Activated CD8-positive, alpha-beta memory T cell treated with anti-CD3 and anti-CD28 coated beads for 1 hour (primary cell): ENCODE measurements at places on chromosomes 5 and 9.

DNA sequence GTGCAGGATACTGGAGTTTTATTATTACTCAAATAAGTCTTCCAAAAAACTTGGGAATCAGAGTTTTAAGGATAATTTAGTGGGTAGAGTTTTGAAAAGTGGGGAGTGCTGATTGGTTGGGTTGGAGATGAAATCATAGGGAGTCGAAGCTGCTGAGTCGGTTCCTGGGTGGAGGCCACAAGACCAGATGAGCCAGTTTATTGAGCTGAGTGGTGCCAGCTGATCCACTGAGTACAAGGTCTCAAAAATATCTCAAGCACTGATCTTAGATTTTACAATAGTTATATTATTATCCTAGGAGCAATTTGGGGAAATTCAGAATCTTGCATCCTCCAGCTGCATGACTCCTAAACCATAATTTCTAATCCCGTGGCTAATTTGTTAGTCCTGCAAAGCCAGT is 804.9 kb upstream of the SEMA6A start:
- no peak for DNase-seq

- no peak for DNase-seq
These were observed 5.1 kb upstream of the SMIM15 start for GRCh38 chr5:61167382-61167781.

- no peak for DNase-seq
These were observed 1016.8 kb upstream of the DMAC1 start for GRCh38 chr9:8816361-8816760.

DNA sequence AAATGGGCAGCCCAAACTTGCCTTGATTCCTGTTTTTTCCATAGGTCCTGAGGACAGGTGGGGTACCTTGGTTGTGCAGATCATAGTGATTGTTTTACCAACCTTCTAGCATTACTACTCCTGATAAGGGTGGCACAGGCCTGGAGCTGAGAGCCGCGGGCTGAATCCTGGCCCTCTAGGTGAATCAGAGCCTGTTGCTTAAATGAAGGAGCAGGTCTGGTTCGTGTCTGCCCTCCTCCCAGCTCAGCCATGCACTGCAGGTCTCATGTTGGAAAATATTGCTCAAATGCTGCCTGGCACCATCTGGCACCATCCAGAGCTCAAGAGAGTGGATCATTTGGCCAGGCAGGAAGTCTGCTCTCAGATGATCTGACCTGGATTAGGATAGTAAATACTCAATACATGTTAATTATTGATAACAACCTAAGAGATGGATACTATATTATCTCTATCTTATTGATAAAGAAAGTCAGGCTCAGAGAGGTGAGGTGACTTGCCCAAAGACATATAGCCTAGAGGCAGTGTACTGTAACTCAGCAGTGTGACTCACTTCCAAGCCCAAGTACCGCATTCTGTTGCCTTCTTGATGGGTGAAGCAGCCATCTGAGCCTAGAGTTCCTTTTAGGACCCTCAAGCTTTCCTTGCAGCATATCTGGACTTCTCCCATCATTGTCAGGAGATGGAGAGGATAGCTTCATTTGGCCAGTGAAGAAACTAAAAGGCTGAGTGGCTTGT is 104.3 kb upstream of the PITX1 start:
- DNase-seq: no peak

GRCh38 chr9:90029996-90030395 is 425.2 kb downstream of the GADD45G start:
- no peak for DNase-seq

DNA sequence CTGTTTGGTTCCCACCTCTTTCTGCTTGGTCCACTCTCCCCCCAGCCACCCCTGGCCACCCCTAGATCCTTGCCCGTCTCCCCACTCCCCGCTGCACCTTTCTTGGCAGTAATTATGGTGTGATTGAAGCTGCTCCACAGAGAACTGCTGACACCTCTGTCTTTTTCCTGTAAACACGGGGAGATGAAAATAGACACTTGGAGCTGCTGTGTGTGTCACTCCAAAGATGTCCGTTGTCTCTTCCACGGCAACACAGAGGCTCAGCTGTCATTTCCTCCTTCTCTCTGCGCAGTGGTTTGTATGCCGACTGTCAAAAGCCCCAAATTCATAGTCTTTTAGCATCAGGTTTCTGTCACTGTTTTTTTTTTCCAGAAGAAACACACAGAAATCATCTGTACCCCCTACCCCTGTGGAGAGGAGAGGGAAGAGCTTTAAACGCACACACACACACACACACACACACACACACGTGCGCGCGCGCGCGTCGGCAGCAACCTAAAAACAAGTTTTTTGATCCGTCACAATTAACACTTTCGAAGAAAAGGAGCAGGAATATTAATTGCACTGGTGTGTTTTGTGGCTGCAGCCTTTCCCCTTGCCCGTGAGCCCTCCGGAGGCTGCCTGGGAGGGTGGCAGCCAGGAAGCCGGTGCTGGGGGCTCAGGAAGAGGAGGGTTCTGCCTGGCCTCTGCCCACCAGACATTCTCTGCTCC is 39.8 kb downstream of the ASS1 start:
- DNase-seq: no peak

DNA sequence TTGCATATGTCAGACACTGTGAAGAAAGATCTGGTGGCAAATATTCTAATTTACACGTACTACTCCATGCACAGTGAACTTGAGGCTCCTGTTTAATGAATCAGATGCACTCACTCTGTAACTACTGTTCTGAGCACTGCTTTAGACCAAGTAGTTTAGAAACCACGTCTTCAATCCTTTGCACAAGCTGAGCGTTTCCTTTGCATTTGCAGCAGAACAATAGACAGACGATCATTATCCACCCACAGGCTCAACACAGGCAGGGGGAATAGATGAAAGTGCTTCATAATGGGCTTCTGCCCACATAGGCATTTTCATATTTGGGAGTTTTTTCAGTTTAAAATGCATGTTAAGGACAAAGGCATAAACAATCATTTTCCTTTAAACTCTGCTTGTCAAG is 423.3 kb upstream of the ADAMTS16 start:
- DNase-seq: no peak

DNA sequence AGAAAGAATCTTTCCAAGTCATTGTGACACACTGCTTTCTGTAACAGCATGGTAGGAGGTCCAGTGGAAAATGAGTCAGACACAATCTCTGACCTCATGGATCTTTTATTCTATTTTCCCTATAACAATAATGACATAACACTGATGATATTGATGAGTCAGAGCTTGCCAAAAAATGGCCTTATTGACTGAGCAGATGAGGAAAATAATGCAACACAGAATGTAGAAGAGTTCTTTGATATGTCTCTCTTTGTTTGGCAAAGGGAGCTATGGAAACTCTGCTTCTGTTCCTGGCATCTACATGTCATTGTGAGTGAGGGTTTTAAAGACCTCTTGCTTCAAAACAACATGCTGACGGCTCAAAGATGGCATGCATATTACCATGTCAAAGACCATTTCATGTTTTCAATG is 443.1 kb upstream of the ZNF608 start:
- no peak for DNase-seq

GRCh38 chr5:84564321-84565075 is 179.8 kb upstream of the EDIL3 start:
- no peak for DNase-seq

DNA sequence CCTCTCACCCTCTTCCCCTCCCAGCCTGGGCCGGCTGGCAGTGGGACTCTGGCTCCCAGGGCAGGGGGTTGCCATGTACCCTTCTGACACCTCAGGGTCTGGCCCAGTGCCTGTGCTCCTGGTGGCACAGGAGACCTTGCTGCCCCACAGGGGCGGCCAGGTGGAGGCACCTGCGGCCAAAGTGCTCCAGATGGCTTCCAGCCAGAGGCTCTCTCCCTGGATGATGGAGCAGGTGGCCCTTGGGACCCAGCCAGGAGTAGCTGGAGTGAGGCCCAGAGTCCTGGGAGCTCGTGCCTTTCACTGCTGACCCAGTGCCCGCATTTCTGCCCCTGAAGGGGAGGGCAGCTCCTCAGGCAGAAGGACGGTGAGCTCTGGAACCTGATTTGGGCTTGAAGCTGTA is 87.3 kb downstream of the NTNG2 start:
- DNase-seq: no peak

DNA sequence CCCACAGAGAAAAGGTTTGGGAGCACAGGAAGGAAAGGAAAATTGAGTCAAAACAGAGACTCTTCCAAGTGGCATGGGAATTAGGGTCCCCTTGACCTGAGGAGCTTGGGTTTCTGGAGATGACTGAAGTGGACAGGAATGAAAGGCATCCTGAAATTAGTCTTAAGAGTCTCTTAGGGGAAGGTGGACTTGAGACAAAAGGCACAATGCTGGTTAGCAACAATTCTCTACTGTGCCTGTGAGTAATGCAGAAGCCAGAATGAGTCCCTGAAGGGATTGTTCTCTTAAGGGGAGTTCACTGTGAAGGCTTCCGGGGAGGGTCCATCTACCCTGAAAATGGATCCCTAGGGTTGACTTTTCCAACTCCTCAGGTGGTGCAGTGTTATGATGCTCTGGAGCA is 58.4 kb upstream of the FOXE1 start:
- DNase-seq: no peak

DNA sequence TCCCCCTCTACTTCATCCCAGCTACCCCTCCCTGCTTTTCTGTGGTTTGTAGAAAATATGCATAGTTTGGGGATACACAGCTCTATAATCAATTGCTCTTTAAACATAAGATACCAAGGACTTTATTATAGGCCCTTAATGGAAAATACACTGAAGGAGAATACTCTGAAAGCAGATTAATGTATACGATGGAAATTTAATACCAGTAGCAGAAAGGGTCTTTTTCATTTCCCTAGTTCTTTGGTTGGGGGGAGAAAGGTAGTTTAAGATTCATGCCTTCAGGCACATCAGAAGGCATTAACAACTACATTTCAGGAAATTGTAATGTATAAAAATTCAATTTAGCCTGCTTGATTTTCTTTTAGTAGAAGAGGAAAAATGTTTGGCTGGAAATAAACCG is 452.9 kb upstream of the ZNF608 start:
- no peak for DNase-seq

GRCh38 chr5:115583474-115583873 is 18.8 kb downstream of the TICAM2 start:
- DNase-seq: no peak

DNA sequence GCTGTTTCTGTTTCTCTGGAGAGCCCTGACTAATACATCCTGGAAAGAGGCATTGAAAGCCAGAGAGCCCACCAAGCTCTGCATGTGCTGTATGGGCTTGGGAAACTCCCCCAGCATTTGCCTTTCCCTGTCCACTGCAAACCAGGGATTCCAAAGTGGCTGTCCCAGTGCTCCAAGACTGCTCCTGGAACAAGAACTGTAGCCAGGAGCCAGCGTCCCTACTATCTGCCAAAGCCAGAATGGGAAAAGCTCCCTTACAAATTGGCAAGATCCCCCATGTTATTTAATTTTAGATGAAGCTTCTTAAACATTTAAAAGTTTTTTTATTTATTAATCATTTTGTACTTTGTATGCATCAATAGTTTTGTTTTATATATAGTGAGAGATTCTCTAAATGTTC is 263.2 kb downstream of the GABRB2 start:
- DNase-seq: no peak

- DNase-seq: no peak
These were observed 43.0 kb upstream of the GAS1 start for GRCh38 chr9:86990290-86990689.

- DNase-seq: peak; percentile 59
These were observed at the start of gene ST6GALNAC6 for GRCh38 chr9:127899128-127899943. Gene ST6GALNAC6 (minus strand): TSS chr9:127899603. CDS start chr9:127897981, 1,622 bp downstream.

- no peak for DNase-seq
These were observed 10.8 kb downstream of the GABRB2 start for GRCh38 chr5:161535762-161536161.

DNA sequence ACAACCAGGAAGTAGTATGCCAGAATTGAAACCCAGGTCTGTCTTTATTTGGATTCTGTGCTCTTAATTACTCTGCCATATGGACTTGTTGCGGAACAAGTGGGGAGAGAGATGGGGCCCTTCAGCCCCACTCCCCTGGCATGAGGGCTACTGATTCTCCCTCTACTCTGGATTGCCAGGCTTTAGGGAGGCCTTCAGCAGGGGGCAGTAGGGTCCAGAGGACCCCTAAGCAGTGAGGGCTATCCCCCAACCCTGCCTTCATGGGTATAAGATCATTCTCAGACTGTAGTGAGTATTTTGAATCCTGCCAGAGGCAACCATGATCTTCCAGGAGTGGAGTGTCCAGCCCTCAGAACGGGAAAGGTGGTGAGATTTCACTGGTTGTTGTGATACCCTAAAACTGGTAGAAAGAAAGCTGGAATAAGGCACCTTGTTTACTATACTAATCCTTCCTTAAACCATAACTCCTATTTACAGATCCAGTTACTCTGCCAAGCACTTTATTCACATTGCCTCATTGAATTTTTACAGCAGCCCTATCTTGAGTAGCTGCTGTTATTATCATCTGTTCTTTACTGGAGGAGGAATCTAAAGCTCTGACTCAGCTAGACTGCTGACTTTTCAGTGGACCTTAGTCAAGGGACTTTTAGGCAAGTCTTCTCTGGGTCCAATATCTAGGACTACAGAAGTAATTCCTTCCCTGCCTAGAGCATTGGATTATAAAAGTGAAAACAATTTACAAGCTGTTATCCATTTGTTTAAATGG is 31.3 kb upstream of the LARP1 start:
- no peak for DNase-seq

GRCh38 chr5:56910210-56910965 is 992 bp downstream of the SETD9 start:
- peak; percentile 3 for DNase-seq

- DNase-seq: no peak
These were observed 100.3 kb downstream of the ENTREP1 start for GRCh38 chr9:69425136-69425801.

DNA sequence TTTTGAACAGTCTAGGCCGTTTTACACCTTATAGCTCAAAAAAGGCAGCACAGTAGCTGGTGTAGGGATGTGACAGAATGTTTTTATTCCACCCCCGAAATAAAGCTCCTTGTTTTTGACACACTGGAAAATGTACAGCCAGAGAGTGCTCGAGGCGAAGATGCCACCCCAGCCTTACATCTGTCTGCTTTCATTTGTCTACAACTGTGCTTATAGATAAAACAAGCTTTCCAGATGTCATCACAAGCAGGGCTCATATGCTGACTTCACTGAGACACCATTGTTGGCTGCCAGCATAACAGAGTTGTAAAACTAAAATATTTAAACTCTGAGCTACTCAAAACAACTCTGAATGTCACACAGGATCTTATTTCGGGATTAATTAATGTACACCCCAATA is 386.3 kb downstream of the BNC2 start:
- no peak for DNase-seq

DNA sequence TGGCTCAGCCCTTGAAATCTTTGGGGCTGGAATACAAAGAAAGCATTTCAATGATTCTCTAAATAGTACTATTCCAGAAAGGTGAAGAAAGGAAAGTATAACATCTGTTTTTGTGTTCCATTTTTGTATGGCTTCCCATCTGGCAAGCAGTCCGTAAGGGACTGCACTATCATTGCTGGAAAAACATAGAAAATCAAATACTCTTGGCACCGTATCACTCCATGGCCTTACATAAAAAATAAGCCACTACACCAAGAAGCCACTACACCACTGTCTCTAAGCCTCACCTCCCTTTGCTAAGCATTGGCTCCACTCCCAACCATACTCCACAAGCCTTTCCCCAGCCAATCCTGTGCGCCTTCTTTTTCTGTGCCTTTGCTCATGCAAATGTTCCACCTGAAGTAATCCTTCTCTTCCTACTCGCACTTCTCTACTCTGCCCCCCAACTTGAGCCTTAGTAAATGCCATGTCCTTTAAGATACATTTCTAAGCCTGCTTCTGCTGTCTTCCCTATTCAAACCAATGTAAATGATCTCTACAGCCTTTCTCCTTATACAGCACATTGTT is 454.6 kb upstream of the TUSC1 start:
- DNase-seq: no peak

- DNase-seq: no peak
These were observed 2.7 kb downstream of the TERT start for GRCh38 chr5:1292139-1292538.

- no peak for DNase-seq
These were observed 286.3 kb downstream of the FBXL7 start for GRCh38 chr5:15786326-15786725.
